ENCODE measurements at places on chromosomes 1 and 21.
A peak's percentile ranks its signal among the peaks of the same experiment; 100 is the strongest.

DNA sequence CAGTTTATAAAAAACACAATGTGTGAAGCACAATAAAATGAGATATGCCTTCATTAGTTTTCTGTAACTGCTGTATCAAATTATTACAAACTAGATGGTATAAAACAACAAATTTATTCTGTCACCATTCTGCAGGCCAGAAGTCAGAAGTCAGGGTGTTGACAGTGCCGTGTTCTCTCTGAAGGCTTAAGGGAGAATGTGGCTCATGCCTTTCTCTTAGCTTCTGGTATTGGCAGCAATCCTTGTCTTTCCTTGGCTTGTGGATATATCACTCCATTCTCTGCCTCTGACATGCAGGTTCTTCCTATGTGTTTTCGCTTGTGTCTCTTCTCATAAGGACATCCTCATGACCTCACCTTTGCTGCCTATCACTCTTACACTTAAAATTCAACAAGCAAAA is 10.1 kb downstream of the NEK7 start:
- DNase-seq, result no peak

DNA sequence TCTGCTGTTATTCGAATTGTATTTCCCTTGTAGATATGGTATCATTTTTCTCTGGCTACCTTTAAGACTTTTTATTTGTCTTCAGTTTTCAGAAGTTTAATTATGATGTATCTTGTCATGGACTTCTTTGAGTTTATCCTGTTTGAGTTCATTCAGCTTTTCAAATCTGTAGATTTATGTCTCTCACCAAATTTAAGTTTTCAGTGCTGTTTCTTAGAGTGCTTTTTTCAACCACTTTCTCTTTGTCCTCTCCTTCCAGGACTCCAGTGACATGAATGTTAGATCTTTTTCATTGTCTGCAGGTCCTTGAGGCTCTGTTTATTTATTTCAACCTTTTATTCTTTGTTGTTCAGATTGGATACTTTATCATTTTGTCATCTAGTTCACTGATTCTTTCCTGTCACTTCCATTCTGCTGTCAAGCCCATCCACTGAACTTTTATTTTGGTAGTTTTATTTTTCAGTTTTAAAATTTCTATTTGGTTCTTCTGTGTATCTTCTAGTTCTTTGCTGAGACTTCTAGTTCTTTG is 11.4 kb downstream of the RAB4A start:
- no peak for DNase-seq

- DNase-seq, result no peak
Observed at GRCh38 chr1:93615582-93616150, 66.0 kb downstream of the BCAR3 start.

- no peak for DNase-seq
Observed at GRCh38 chr21:33273044-33273443, 6.9 kb downstream of the IL10RB start.

DNA sequence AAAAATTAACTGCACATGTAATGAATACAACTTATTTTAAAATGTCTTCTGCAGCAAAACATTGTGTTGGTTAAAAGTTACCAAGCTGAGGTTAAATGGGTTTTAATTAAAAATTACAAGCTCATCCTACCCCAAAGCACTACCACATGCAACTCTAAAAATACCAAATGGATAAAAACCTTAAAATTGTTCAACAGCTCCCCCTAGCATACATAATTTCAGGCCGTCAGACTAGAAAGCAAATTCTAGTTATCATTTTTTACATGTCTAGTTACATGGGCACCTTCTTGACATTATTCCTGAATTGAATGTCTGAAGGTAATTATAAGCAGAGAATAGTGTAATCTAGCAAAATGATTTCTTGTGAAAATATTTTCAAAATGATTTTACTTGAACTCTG is 176.5 kb downstream of the C1orf21 start:
- peak; percentile 43 for DNase-seq

GRCh38 chr1:51927029-51927428 is 48.5 kb upstream of the NRDC start:
- no peak for DNase-seq

- DNase-seq, result no peak
Observed at GRCh38 chr1:180571832-180572636, 13.3 kb downstream of the OVAAL start.

GRCh38 chr1:42759114-42759513 is 7.7 kb downstream of the P3H1 start:
- DNase-seq, result no peak

- DNase-seq, result no peak
Observed at GRCh38 chr1:214165850-214166374, 115.0 kb upstream of the SMYD2 start.

- no peak for DNase-seq
Observed at GRCh38 chr1:53417074-53417511, 42.1 kb upstream of the DMRTB1 start.

DNA sequence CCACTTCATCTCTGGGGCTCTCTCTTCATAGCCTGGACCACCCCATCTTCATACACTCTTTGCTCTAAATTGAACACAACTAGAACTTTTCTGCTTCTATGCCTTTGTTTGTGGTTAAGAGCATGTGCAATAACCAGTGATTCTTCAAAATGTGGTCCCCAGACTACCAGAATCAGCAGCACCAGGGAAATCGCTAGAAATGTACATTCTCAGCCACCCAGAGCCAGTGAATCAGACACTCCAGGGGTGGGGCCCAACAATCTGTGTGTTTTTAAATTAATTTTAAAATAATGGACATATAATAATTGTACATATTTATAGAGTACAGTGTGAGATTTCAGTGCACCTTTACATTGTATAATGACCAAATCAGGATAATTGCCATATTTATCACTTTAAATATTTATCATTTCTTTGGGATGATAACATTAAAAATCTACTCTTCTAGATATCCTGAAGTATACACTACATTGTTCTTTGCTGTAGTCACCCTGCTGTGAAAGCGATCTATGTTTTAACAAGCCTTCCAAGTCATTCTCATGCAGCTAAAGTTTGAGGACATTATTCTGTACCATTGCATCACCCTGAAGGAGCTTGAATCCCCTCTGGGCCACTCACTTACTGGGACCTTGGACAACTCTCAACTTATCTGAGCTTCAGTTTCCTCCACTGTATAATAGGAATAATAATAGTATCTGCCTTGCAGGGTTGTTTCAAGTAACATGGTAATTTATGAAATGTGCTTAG is 10.8 kb downstream of the GRHL3 start:
- no peak for DNase-seq

DNA sequence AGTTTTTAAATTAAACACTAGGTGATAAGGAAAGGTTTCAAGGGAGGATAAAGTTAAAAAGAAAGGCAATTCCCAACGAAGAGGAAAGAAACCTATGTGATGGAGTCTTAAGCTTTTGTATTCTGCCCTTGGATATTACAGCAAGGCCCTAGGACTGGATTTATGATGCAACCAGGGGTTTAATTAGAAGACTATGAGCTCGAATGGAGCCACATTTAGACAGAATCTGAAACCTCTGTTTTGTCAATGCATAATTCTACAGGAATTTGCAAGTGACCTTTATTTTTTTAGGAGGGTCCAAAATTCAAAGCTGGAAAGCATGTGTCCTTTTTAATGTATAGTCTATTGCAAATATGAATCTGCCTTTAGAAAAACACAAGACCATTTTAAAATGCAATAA is 37.9 kb downstream of the TGFB2 start:
- DNase-seq, result no peak

DNA sequence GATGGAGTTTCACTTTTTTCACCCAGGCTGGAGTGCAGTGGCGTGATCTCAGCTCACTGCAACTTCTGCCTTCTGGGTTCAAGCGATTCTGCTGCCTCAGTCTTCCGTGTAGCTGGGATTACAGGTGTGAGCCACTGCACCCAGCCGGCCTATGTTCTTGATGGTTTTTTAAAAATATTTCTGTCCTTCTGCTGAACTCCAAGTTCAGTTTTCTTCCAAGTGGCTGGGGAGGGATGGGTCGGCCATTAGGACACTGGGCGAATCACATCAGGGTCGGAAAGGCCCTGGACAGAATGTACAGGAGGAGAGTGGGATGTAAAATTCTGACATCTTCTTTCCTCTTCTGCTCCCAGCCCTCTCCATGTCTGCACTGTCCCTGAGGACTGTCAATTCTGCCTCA is 289.6 kb downstream of the PTPRU start:
- no peak for DNase-seq

- no peak for DNase-seq
Observed at GRCh38 chr1:223870617-223871574, 25.1 kb upstream of the TP53BP2 start.

DNA sequence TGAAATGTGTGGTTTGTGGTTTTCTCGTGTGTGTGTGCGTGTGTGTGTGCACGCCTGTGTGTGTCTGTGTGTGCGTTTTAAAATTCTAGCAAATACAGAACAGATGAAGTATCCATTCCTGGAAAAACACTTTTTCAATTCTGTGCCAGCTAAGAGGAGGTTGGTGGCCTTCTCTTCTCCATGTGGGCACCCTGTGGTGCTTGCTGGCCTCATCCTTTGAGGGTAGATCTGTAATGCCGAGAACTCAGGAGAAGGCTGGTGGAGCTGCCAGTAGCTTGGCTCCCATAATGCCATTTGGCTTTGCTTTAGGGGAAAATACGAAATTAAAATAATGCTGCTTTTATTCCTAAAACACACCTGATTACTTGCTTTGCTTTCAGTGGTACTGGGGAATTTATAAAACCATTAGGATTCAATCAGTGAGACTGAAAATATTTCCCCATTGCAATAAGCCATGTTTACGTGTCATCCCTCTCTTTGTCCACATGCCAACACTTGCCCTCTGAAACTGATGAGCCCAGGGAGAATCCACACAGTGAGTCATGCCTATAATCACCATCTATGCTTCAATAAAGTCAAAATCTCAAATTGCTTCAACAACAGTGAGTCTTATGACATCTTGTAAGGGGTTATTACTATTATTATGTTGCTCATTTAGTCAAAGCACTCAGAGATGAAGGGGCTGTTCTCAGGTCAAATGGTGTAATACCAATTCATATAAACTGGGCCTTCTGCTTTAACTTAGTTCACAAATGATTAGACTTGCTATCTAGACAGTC is 39.2 kb downstream of the ABCA4 start:
- peak; percentile 38 for DNase-seq

GRCh38 chr1:39305555-39305954 is 101.1 kb downstream of the MACF1 start:
- DNase-seq, result no peak

GRCh38 chr1:2228694-2229036 is 546 bp downstream of the SKI start:
- no peak for DNase-seq

DNA sequence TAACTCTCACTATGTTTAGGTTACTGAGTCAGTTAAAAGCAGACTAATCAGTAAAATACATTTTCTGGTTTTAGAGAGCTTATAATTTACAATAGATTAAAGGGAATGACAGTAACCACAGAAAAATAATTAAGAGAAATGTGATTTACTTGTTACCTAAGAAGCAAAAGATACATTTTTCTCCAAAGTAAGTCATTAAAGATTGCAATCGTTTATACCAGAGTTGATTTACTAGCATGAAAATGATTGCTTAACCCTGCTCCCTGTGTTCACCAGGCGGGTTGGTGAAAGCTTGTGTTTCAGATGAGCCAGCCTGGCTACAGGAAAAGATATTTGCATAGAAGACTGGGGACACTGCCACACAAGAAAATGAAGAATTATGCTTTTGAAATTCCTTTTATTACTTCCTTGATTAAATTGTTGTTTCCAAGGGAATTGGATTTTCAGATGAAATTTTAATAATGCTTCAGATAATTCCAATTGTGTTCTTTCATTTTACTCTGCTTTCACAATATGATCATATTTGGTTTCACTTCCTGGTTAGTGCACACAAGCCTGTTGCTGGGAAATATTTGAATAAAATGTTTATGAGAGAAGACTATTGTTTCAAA is 27.9 kb downstream of the LRRC8B start:
- no peak for DNase-seq

GRCh38 chr21:42974832-42975820 is 764 bp downstream of the PKNOX1 start:
- DNase-seq, result peak; percentile 81

DNA sequence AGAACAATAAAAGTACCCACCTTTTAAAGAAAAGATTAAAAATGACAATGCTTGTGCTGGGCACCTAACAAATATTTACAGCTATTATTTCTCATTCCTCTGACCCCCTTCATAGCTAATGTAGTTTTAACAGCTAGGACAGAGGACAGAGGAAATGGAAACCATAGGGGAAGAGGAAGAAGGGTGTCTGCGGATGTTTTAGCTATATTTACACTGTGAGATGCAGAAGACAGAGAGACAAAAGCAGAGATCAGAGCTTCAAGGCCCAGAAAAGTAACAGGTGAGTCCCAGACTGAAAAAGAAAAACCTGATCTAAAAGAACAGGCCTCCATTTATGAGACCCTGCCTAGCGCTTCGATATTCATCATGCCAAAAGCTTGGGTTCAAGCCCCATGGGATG is 72.0 kb downstream of the ZNF281 start:
- no peak for DNase-seq

DNA sequence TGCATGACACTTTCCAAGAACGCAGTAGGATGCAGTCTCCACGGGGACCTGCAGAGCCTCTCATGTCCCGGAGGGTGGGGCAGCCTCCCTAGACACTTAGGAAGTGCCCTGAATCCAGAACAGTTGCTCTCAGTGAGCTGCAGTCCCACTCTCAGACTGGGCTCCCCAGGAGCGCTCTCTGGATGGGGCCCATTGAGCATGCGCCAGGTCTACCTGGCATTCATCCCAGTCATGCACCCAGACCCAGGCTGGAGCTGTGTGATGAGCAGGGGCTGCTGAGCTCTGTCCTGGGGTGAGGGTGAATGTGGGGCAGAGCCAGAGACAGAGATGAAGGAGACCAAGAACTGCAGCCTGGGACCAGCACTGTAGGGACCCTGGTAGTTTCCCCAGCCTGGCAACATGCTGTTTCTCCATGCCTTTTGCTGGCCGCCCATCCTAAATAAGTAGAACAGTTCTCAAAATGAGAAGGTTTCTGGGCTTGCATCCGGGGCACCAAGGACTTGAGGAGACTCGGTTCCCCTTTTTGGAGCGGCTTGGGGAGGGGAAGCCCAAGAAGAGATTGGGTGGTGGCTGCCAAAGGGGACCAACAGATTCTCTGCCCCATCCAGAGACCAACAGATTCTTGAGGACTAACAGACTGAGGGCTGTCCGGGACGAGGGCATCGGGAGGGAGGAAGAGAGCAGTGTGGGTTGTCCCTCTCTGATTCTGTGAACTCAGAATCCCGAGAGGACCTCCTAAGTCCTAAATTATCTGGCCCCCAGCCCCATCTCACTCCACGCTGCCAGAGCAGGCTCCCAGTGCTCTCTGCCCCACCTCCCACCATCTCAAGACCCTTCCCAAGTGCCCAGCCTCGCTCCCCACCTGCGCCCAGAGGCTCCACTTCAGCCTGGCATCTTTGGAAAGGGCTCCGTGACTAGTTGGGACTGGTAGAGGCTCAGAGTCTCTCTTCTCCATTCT is 1.0 kb upstream of the PGLYRP4 start:
- DNase-seq, result no peak

GRCh38 chr1:112935461-112936111 is 20.4 kb downstream of the SLC16A1 start:
- DNase-seq, result no peak

- no peak for DNase-seq
Observed at GRCh38 chr1:232998646-232999045, 48.2 kb downstream of the NTPCR start.

All from NCI-H446 (cell line).